ENCODE measurements at places on chromosomes 4 and X.

- no peak for DNase-seq
Observed at GRCh38 chrX:7953446-7953845, 26.2 kb upstream of the PNPLA4 start.

DNA sequence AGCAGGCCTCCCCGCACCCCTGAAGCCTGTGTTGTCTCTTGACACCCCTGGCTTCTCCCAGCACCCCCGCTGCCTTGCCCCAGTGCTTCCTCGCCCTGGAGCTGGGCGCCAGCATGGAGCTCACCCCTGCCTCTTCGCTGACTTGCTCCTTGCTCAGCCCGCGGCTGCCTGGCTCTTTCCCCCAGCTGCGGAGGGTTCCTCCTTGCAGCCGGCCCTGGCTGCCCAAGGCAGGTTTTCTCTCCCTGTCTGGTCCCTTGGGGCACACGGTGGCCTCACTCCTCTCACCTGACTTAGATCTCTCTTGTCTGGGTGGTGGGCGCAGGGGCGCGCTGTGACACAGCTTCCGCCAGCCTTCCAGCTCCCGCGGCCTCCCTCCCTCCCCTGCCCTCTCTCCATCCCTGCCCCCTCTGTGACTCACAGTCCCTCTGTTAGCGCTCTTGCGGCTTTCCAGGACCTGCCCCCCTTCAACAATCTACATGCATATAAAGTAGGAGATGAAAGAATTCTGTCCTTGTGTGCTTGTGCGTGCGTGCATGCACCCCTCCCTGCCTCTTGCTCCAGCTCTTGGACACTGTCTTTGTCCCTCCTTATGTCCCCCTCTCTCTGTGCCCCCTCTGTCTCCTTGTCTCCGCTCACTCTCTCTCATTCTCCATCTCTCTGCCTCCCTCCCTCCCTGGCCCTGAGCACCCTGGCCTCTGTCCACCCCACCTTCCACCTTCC lies 2.2 kb downstream of the PLXNB3 start:
- no peak for DNase-seq

- no peak for DNase-seq
Observed at GRCh38 chr4:69830560-69831269, 29.2 kb downstream of the SULT1E1 start.

DNA sequence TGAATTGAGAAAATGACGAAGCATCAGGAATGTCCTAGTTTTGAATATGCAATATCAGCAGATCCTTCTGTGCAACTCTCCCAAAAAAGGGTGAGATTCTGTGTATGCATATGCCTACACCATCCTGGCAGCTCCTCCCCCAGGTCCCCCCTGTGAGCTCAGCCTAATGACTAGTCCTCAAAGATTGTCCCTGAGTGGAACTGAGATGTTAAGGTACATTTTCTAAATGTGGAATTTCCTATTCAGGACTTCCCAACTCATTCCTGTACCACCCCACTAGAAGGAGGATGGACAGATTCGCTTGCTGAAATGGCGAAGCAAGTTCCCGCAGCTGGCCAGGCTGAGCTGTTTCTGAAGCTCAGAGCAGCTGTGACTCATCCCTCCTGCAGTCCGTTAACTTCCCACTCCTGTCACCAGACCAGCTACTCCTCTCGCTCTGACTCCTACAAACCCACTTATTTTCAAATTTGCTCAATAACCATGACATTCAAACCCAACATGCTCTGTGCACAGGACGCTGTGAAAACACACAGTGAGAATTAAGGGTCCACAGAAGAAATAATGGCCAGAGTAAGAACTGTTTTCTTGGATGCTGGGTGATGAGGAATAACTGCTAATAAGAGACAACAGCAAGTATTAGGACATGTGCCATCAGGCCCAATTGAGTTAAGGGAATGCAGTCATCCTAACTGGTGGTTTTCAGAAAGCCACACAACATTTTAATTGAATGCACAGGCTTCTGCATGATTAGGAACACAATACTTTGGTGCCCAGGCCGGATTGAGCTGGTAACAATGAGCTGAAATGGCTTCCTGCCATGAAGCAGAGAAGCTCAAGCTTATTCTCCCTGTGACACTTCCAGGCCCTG lies 40.0 kb upstream of the IRF2 start:
- DNase-seq: no peak

- no peak for DNase-seq
Observed at GRCh38 chr4:74541667-74542066, 96.7 kb downstream of the AREG start.

DNA sequence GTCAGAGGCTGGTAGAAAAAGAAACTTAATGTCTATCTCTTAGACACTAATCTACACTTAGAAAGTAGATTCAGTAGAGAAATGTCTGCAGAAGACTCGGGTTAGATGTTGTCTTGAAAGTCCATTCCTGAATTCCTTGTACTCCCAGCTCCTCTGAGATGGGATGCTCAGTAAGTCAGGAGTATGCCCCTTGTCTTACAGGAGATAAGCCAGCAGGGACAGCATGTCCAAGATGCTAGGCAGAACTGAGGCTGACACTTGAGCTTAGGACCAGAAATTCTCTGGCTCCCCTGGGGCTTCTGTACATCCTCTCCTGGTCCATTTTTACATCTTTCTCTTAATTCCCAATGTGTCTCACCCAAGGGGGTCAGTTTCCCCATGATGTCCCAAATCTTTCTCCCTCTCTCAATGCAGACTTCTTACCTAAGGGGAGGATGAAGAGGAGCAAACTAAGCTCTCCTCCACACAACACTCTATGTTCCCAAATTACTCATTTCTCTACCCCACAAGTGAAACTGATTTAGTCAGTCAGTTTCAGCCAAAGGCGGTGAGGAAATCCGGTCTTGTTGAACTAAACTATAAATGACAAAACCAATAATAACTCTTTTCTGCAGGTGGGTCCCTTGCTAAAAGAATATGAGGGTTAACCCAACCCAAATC lies 558.2 kb upstream of the DIPK2B start:
- no peak for DNase-seq

DNA sequence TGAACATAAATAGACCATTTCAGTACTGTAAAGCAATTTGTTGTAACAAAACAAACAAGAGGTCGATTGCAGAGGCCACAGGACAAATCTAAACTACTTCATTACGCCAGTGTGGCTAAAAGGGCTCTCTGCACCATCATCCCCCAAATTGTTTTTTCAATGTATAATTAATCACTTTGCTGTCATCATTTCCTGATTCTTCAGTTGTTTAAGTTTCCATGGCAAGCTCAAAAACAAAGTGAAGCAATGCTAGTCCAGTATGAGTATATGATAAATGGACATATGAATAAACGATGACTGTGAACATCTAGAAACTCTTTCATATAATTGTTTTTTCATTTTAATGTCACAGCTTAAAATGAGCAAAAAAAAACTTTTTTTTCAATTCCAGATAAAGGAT lies 235.4 kb upstream of the FGF13 start:
- DNase-seq: no peak

DNA sequence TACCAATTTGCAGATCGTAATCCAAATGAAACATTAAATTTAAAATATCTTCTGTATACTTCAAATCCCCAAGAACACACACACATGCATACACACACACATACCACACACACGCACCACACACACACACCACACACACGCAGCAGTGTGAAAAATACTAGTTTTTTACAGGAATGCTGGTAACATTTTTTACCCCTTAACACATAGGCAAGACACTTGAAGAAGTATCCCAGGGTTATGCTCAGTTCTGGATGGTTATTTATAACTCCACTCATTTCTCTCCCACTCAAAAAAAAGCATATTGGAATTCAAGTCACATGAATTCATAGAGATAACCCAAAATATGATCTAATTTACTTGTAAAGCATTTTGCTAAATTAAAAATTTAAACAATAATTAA lies 325.5 kb upstream of the SLC7A11 start:
- no peak for DNase-seq

DNA sequence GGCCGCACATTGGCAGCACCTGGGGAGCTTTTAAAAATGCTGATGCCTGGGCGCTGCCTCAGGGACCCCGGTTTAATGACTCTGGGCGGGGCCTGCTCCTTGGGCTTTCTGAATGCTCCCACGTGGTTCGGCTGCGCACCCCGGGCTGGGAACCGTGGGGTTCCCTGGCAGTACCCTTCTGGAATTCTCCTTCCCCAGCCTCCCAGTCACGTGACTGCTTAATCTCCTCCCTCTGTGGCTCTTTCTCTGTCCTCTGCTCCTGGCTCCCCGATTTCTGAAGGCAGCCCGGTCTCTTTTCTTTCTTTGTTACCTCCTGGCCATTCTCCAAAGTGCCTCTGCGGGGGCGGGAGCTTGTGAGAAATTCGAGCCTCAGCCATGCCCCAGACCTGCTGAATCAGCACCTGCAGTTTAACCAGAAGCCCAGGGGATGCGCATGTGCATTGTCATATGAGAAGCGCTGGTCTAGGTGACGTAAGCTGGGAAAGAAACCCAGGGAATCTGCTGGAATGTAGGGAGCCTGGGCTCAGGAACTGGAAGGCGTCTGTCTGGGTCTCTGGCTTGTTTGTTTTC lies 16.6 kb downstream of the CLCN4 start:
- no peak for DNase-seq

GRCh38 chr4:174663216-174663615 lies 140.9 kb upstream of the HPGD start:
- DNase-seq: no peak

DNA sequence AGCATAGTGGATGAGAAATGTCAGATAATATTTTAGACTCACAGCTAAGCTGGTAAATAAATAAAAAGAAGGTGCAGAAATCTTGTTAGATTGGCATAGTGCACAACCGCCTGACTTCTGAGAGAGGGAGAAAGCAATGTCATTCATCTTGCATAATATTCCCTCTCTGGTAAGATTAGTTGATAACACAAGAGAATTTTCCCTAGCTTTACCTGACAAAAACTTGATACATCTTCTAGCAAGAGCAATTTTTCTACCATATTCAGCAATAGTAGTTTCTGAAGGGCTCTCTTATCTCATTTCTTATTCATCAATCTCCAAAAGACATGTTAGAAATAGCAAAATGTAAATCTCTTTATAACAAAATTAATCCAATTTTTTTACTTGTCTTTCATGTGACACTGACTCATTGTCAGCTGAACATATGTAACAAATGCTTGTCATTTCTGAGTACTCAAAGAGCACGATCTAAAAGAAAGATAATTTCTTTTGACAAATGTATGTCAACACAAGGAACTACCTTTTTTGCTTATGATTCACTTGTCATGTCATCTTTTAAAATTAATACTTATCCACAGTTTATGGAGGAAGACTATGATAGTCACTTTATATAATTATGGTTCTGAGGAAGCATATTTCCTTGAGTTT lies 240.0 kb downstream of the ARAP2 start:
- no peak for DNase-seq

- no peak for DNase-seq
Observed at GRCh38 chrX:51742586-51742985, 656 bp upstream of the GSPT2 start.

- DNase-seq: no peak
Observed at GRCh38 chr4:186728631-186729271, 5.1 kb upstream of the FAT1 start.

DNA sequence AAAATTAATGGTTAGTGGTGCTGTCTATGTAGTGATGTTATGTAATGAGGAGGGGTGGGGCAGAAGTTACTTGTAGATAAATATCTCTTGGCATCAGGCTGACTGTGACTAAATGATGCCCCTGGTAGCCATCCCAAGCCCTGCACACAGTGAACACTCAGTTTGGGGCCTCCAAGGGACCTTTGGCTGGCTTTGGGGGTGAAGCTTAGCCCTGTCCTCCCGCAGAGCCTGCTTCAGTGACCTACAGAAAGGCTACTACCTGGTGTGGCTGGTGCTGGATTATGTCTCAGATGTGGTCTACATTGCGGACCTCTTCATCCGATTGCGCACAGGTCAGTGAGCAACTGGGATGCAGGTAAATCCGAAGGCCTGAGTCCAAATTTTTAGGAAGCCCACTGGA lies 7.8 kb downstream of the CNGA2 start:
- no peak for DNase-seq

DNA sequence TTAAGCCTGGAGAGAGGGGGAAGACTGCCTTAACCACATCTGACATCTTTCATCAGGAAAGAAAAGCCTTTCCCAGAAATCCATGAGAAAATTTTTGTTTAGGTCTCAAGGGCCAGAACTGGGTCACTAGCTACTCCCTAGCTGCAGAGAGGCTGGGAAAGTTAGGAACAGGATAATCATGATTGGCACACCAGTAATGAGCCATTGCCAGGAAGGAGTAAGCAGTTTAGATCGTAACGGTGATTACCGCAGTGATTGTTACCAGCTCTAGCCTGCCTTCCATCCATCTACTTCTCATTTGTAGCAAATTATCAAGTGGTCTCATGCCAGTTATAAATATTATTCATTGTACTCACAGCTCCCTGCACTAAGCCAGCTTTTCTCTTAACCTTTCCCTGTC lies 22.7 kb upstream of the STX18 start:
- DNase-seq: no peak

- DNase-seq: no peak
Observed at GRCh38 chr4:75995727-75996126, 5.0 kb upstream of the SDAD1 start.

- no peak for DNase-seq
Observed at GRCh38 chr4:137361756-137362470, 170.4 kb downstream of the PCDH18 start.

- DNase-seq: no peak
Observed at GRCh38 chr4:109266891-109267290, 35.6 kb downstream of the COL25A1 start.

GRCh38 chrX:129235903-129236302 lies 287.4 kb downstream of the SMARCA1 start:
- no peak for DNase-seq

DNA sequence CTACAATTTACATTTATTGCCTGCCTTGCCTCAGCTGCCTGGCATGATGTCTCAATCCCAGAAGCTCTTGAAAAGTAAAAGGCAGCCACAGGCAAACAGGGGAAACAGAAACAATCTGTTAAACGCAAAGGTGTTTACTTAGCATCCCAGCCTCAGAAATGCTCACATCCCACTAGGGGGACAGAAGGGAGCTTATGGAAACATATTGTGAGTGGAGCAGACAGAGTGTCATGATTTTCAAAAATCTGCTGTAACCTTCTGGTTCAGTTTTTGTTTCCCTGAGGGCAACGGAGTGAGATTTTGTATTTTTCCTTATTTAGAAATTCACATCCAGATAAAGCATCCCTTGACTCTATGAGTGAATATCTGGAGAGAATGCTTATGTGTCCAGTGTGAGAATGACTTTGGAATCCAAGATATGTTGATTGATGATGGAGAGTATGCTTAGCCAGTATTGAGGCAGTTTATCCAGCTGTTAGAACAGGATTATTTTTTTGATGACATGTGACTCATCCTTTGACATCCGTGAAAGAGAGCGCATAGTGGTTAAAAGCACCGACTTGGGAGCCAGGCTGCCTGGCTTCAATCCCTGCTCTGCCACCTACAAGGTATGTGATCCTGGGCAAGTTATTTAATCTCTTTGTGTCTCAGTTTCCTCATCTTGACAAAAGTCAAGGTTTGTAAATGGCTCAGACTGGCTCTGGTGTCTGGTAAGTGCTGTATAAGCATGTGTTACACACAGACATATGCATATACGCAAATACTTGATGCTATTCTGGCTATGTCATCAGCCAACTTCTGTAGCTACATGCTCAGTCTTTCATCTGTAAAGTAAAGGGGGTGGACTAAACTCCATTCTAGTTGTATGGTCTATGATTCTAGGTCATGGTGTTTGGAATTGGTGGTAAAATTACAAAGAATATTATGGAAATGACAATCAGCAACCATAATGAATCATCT lies 381.2 kb downstream of the RAPGEF2 start:
- no peak for DNase-seq

GRCh38 chr4:100879471-100879870 lies 361.6 kb upstream of the EMCN start:
- DNase-seq: no peak

- no peak for DNase-seq
Observed at GRCh38 chr4:84319124-84319523, 180.0 kb downstream of the NKX6-1 start.
